ENCODE measurements at places on chromosomes 13 and 19.

GRCh38 chr19:51508059-51508733 lies 6.6 kb upstream of the SIGLEC12 start:
- DNase-seq: no peak

- no peak for DNase-seq
Observed at GRCh38 chr13:35858665-35859064, 272.5 kb downstream of the DCLK1 start.

- no peak for DNase-seq
Observed at GRCh38 chr19:41435936-41436673, 3.6 kb downstream of the DMAC2 start.

GRCh38 chr13:48429886-48430285 lies 17.0 kb upstream of the LPAR6 start:
- DNase-seq: no peak

DNA sequence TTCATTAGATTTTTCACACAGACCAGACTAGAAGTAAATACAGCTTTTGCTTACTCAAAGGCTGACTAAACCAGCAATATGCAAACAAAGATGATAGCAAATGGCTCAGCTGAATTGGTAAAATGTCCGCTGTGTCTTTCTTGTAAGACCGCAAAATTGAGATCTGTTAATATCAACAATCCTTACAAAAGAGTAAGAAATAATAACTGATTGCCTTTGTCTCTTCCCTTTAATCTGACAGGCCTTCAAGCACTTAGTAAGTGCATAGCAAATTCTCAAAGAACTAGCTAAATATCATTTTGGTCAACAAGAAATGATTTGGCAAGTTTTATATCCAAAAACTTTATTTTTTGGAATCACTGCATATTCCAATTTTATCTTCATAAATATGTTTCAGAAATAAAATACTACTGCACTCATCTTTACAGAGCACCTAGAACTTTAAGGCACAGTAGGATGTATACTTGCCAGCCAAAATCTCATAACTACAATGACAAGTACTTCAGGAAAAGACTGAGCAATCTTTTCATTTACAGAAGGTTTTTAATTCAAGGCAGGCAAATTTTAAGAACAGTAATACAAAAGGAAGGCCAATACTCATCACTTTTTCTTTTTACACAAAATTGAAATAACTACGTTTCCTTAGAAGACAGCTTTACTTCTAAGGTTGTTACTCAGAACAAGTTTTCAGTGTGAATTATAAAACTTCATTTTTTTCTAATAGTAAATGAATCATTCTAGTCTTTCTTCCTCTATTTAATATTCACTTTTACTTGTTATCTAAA lies 1.1 kb downstream of the ELF1 start:
- no peak for DNase-seq

- no peak for DNase-seq
Observed at GRCh38 chr19:46009530-46010510, 13.0 kb downstream of the PGLYRP1 start.

DNA sequence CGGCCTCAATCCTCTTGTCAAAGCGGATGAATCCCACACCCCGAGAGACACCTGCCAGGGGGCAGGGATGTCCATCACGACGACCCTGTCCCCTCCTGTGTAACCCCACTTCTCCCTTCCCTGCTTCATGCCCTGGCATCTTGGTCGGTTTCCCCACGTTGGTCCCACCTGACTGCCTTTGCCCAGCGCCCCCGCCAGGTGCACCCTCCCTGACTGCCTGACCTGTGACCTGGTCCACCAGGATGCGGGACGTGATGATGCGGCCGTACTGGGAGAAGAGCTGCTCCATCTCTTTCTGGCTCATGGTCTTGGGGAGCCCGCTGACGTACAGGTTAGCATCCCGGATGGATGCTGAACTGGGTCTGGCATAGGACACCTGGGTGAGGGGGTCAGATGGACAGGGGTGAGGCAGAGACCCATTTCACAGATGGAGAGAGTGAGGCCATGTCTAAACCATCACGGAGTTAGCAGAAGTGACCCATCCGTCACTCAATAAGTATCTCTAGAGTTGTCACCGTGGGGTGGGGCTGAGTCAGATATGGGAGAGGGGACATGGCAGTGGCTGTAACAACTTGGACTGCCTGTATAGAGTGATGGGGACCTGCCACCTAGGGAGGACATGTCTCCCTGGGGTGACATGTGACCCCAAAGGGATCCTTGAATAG lies 22.5 kb downstream of the ELAVL3 start:
- no peak for DNase-seq

GRCh38 chr13:48009284-48009683 lies 8.2 kb upstream of the SUCLA2 start:
- DNase-seq: no peak

DNA sequence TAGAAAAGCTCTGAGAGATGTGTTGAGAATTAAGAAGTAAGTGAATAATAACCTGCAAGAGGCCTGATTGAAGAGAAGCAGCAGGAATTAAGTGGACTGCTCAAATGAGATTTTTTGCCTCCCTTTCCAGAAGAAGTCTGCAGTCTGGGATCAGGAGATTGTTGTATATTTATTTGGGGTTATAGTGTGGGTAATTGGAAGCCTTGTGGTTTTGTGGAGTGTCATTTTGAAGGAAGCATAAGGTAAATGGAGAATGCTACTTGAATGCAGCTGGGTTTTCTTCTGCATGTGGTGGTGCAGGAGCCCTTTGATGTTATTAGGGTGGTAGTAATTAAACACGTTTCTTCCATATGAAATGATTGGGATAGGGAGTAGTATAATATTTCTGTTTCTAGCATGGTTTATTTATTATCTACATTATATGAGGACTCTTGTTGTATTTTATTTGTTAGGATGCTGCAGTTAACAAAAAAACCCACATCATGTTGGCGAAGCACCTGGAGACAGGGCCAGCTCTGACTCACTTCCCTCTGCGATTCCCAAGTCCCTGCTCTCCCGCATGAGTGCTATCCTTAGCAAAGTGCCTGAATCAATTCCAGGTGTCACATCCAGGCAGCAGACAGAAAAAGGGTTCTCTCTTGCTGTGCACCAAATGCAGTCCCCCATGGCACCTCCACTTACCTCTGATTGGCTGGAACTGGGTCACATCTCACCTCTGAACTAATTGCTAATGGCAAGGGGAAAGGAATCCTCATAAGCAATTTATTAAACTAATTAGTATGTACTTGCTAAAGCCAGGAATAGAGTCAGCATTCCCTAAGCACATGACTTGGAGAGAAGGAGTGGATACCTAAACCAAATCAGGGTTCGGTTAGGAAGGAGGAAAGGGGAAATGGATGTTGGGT lies 54.8 kb downstream of the DGKH start:
- DNase-seq: no peak

DNA sequence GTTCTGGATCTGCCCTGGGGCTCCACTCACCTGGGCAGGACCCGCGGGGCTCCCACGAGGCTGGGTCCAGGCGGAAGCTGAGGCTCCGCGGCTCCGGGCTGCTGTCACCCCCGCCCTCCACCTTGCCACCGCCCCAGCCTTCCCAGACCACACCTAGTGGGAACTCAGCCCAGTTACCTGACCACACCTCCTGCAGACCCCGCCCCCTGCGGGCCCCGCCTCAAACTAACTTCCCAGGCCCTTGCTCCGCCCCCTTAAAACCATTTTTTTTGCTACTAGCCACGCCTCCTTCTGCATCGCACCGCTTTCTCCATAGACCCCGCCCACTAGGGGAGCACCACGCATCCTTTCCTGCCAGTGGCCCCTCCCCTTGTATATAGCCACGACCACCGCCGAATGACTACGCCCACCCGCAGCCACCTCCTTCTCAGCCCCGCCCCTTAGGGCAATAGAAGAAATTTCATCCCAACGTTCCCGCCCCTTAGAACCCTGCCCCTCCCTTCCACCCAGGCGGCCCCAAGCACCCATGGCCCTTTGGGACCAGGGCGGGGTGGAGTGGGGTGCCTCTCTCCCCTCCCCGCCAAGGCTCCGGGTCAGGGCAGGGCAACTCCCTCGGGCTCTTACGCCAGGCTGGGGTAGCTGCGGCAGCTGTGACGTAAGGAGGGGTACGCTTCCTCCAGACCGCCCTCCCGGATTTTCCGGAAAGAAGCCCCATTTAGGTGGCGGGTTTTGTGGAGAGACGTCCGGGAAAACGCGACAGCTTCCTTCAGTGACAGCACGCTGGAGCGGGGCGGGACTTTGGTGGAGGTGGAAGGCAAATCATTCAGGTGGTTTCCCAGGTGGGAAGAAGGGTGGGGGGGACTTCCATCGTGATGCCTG lies at the start of gene SH2D3A:
Gene SH2D3A, minus strand, starts transcription at position 79 of the 879 bp plus-strand sequence. CDS start 3,687 bp downstream, outside the sequence.
- peak; percentile 37 for DNase-seq

DNA sequence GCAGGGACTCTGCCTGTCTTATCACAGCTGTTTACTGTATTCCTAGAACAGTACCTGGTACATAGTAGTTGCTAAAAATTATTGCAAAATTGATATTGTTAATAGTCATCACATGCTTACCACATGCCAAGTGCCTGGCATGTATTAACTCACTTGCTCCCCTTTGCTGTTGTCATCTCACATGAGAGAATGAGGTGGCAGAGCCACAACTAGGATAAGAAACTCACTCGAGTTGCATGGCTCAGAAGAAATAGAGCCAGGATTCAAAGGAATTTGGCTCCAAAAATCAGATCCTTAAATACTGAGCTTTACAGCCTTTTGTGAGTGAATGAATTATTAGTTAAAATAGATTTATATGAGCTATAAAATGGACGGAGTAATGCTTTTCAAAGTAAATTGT lies 42.6 kb downstream of the B3GLCT start:
- no peak for DNase-seq

GRCh38 chr19:952049-952679 lies 26.3 kb downstream of the ARID3A start:
- no peak for DNase-seq

DNA sequence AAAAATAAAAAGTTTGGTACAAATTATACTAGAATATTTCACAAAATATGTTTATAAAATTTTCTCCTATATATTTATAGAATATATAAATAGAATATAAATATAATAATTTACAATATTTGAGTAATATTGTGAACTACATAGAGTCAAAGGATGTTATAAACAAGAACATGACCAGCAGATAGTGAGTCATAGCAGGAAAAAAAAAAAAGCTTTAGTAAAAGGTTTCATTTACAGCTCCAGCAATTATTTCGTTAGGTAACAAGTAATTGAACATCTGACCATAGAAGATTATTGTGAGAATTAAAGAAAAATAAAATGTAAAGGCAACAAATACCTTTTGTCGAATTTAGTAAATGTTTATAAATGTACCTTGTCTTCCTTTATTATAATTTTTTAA lies 864.1 kb downstream of the PCDH17 start:
- no peak for DNase-seq

DNA sequence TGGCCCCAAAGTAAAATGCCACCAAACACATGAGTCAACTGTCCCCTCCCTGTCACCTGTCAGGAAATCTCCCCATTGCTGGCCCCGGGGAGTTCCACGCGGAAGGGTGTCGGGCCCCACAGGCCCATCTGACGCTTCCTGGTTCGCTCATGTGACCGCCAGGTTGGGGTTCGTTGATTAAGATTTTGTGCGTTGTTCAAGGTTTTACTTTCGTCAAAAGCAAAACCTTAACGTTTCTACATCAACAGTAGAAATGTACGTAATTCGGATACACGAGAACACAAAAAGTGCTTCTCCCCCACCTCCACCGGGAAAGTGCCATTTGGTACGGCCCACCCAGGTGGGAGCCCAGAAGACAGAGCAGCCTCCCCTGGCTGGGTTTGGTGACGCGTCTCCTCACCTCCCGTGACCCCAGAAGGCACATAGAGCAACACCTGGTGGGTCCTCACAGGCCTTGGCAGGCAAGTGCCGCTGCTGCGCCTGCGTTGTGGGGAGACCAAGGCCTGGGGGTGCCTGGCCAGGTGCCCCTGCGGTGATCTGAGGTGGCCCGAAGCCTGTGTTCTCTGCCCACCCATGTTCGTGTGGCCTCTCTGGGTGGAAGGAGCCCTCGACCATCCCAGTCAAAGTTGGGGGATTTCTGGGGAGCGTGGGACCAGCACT lies 161.6 kb downstream of the KDM4B start:
- DNase-seq: no peak

DNA sequence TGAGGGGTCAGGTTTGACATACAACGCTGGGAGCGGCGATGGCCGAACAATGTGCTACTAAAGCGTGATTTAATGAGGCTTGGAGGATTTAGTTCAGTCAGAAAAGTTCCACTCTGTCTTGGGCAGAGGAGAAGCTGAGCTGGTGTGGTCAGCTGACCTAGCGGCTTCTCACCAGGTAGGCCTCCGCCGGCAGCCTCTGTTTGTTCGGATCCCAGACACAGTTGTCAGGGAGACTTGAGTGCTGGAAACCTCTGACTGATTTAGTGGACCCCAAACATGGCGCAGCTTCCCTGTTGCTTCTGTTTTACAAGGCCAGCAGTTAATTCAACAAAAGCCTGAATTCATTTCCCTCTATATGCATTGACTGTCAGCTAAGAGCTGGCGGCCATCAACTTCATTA lies 36.5 kb upstream of the OLFM4 start:
- DNase-seq: no peak

DNA sequence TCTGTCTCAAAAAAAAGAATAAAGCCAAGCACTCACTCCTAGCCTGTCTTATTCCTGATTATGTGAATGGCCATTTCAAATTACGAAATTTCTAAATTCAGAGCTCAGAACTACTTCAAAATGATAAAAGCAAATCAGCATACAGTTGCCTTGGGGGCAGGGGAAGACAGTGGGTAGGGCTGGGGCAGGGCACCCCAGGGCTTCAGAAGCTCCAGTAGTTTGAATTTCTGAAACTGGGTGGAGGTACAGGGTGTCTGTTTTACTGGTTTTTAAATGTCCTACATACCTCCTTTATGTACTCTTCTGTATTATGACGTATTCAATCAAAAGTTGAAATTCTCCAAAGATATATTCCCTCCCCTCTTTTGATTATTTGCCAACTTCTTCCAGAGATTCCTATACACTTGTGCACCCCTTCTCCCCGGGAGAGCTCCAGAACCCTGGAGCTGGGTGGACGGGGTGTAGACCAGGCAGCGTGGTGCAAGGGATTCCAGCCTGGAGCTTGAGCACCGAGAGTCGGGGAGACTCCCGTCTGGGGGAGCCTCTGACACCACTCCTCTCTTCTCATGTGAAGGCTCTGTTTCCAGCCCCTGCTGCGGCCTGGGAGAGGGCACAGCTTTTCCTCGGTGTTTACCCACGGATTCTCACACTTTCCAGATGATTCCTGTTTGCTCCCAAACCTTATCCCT lies 84.7 kb upstream of the GPR183 start:
- no peak for DNase-seq

DNA sequence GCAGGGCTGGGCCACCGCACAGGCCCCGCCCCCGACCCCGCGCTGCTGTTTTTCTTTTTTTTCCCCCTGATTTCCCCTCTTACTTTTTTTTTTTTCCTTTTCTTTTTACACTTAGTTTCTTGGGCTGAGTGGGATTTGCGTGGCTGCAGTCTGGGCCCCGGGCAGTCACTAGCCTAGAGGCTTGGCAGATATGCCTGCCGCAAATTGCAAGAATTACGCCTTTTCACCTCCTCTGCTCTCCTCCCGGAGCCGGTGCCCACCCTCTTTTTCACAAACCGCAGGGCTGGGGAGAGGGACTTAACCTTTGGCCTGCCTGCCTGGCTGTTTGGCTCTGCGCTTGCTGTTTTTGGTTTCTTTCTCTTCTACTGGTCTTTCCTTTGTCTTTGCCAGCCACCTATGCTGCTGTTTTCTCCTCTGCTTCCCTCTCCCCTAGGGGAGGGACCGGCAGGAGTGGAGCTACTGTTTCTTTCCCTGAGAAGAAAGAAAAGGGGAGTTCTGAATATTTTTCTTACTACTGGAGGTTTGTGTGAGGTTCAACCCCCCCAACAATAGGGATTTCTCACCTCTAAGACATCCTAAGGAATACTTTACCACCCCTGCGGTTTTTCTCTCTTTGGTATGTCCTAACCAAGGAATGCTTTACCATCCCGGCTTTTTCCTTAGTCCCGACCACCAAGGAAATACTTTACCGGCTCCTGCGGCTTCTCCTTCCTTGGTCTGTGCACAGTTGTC lies 11.0 kb downstream of the ZNF552 start:
- no peak for DNase-seq
